ENCODE measurements at places on chromosomes 1 and 21.

DNA sequence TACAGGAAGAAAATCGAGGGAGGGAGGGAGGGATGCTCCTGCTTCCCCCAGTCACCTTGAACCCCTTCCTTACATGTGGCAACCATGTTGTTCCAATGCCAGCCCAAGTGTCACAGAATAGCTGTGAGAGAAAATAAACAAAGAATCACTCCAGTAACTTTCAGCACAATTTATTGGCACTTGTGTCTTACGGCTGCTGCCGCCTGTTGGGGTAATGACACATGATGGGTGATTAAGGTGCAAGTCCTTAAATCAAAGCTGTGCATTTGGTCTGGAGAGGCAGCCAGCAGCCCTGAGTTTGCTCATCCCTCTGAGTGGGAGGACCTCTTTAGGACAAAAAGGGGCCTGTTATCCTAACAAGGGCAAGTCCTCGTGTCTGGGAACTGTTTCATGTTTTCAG, 377.7 kb downstream of the PCP4 start:
- DNase-seq, result no peak

DNA sequence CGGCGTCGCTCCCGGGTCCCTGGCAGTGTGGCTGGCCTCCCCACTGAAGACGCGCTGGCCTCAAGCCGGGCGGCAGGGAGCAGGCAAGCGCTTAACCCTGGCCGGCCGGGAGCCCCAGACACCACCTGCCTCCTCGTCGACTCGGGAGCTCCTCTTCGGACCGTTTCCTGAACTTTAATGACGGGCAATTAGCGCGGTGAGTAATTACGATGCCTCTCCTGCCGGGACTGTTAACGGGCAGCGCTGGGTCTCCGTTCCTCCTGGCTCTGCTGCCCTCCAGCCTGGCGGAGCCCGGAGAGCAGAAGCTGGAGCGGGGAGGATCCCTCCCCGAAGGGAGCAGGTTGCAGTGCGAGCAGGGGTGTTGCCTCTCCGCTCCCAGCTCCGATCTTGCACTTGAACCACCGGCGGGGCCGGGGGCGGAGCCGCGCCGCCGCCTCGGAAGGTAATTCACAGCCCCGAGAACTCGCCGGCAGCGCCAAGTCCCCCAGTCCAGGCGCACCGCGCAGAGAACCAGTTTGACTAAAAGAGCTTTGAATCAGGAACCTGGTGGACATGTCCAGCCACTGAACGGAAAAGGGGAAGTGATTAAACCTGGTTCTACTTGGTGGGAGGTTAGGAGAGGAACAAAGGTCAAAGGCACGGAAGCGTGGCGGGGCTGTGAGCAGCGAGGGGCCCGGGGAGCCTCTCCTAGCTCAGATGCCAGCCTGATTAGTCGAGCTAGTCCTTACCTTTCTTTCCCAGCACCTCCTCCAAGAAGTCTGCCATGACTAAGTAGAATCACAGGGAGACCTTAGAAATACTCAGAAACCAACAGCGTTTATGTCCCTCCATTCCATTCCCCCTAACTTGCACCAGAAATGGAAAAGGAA, 18.3 kb upstream of the PLEKHA6 start:
- peak; percentile 20 for DNase-seq

GRCh38 chr21:32036756-32037155, 163.9 kb downstream of the HUNK start:
- no peak for DNase-seq

DNA sequence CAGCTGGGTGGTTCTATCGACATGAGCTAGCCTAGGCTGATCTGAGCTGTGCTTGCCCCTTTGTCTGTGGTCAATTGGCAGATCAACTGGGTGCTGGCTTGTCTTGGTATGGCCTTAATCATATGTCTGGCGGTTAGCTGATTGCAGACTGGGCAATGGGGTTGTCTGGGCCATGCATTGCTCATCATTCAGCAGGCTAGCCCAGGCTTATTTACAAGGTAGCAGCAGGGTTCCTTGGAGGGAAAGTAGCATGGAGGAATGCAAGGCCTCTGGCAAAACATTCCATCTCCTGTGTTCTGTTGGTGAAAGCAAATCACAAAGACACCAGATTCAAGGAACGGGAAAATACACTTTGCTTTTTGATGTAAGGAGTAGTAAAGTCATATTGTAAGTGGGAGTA, 84.0 kb upstream of the IVNS1ABP start:
- DNase-seq, result no peak

DNA sequence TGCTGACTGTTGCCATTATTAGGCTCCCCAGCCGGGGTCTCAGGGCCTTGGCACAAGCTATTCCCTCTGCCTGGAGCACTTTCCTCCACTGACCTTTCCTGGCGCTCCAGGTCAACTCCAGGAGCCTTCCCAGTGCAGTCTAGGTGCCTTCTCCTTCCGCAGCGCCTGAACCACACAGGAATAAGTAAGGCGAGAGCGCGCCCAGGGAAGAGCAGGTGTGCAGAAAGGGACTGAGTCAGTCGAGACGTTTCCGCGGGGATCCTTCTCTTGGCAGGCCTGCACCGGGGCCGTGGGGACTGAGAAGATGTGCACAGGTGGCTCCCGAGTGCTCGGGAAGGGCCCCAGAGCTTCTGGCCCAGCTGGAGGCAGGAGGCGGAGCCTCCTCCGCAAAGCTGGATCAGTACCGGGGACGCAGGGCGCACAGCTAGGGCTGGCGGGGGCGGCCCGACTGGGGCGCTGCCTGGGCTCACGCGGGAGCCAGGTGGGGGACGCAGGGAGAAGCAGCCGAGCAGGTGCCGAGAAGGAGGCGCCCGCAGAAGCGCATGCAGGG, 765 bp upstream of the BMP8A start:
- no peak for DNase-seq

DNA sequence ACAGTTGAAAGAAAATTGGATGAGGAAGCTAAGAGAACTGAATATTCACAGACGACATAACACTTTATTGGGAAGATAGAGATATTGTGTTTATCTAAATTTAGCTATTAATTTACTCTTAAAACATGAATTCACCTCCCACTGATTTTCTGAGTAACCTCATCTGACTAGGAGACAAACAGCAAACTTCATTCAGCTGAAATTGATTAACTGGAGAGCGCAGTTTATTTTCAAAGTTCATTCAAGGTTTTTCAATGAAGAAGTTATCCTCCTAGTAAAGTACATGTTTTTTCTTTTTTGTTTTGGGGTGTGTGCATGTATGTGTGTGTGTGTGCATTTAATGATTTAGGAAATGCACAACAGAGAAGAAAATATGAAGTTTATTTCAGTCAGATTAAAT, 215.0 kb downstream of the KCNT2 start:
- no peak for DNase-seq

GRCh38 chr1:89125913-89126580, at the start of gene GBP2:
Gene GBP2, minus strand, starts transcription at chr1:89126114. Its CDS starts 4,148 bp downstream, at chr1:89121966.
- no peak for DNase-seq

DNA sequence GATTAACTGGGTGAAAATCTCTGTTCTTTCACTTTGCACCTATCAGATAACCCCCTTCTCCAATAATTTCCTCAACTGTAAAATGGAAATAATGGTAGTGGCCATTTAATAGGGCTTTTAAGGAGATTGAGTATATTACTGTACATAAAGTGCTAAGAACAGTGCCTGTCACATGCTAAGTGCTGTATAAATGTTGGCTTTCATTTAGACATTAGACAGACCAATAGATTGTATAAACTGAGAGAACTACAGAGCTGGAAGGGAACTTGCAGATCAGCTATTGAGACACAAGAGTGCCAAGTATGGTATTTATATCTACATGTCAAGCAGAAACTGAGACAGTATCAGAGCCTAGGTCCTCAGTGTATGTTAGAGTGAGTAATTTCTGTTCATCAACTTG, 934.7 kb downstream of the PLA2G4A start:
- DNase-seq, result no peak

DNA sequence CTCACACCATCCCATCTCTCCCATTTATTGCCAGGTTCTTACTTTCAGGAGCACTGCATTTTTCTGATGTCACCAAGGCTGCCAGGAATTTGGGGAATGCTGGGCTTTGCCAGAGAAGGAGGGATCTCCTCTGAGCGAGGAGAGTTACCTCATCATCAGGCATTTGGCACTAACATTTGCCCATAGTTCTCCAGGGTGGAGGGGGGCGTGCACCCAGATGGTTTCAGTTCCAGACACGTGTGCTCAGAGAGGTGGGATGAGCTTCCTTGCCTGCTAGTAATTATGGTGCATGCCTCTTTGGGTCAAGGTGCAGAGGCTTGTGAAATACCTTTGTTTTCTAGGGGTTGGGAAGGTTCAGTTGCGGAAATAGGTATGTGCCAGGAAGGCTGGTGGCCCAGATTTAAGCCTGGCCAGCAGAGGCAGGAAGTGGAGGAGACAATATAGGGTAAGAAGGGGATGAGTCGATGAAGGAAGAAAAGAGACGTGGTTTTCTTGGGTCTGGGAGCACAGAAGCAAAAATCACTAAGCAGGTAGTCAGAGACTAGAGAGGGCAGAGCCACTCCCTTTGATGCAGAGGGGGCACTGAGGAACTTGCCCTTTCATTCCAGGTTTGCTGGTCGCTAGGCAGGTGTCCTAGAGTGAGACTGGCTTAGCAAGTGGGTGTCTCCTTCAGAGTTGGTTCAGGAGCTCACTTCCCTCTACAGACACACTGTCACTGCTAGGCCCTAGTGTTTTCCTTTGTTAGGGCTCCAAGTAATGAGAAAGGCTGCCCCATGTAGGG, 7.2 kb downstream of the TUFT1 start:
- no peak for DNase-seq

DNA sequence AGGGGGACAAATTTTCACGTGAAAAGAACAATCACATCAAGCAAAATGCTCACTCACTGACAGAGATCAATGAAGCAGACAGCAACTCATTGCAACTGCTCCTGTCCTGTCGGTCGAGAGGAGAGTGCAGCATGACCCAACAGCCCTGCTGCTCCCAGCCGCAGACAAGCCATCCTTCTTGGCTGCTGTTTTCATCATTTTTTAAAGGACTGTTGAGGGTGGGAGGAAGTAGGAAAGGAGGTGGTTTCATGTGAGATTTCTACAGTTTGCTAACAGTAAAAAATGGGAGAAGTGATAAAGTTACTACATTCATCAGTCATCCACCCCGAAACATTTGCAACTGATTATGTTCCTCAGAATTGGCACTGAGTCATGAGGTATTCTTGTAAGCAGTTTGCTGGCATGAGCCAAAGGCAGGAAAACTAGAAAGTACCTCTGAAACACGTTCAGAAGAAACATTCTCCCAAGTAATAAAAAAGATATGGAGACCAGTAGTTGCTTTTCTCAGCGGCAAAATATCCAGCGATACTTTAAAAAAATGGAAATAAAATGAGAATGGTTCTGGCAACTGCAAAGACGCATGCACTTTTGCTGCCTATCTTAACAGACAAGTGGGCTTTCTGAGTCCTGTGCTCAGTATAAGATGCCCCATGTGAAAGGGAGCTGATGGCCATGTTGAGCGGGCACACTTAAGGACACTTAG, 72.0 kb upstream of the CLDN14 start:
- DNase-seq, result no peak
